ENCODE measurements at places on chromosomes 13 and 19. TPM values are rescaled to one million over a fixed set of nuclear protein-coding genes. Genes with fewer than 3 reads are reported as not detected.

The SPRED3 gene
- total RNA-seq = 5.5 TPM

The CDX2 gene
- total RNA-seq = 31.8 TPM

The LMTK3 gene
- total RNA-seq = 21.6 TPM

- peaks cover 12% of the 10 kb centered on the region for H3K27me3 ChIP-seq
- no peak overlapping the region for H3K4me3 ChIP-seq
- peaks cover 18% of the 10 kb centered on the region for H3K4me1 ChIP-seq
- H3K27ac ChIP-seq = no peak overlapping the region
- peaks cover 68% of the 10 kb centered on the region for H3K36me3 ChIP-seq
- DNase-seq = no peak
Measured at GRCh38 chr19:51901860-51902259, 3.0 kb downstream of the ZNF649 start.

DNA sequence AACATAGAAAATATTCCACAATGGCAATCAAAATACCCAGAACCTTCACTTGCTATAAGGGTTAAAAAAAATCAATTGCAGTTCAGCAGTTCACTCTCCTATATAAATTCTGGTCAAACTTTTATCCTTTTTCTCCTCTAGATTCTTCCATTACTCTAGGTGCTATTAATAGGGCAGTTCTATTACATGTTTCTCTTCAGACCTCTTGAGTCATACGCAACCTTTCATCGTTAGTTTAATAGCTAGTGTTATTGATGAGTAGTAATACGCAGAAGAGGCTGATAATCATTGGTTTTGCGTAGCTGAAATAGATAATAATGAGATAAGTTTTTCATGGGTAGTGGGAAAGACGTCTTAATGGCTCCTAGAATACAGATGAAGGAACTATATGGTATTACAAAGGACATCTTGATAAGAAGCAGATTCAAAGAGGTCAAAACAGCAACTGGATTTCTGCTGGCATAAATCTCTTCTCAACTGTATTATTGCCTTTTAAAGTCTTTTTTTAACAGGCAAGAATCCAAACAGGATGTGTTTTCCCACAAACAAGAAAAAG, 118.3 kb upstream of the STARD13 start:
- H3K4me1 ChIP-seq = peaks cover 10% of the 10 kb centered on the region
- H3K27ac ChIP-seq = no peak overlapping the region
- H3K36me3 ChIP-seq = no peaks in the 10 kb centered on the region
- no peak for DNase-seq

DNA sequence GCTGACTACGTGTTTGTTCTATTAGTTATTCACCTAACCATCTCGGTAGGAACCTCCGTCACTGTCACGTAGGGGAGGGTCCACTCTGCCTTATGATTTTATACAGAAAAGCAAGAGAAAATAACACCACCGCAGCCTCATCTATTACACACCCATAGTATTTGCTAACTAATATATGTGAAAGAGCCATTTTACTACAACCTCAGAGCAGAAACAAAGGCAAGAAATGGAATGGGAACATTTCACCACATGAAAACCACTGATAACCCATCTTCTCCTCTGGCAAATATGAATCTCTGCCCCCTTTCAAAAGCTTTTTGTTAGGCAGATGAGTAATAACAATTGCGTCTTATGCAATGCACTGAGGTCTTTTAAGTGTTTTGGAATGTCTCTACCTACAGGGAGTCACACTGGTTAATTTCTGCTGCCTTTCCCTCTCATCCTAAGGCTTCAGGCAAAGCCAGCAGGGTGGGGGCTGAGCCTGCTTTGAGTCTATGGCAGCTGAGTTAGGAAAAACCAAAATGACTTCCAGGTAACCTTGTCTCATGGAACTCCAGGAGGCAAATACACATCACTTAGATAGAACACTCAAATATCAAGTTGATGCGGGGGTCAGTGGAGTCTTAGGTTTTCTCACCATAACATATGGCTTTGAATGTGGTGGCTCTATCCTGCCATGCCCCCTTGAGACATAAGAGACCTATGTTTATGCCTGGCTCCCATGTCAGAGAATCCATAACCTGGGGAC, 15.0 kb downstream of the TSHZ3 start:
- peaks cover 53% of the 10 kb centered on the region for H3K27me3 ChIP-seq
- H3K4me1 ChIP-seq = peaks cover 69% of the 10 kb centered on the region
- H3K4me3 ChIP-seq = no peak overlapping the region
- H3K27ac ChIP-seq = no peak overlapping the region

DNA sequence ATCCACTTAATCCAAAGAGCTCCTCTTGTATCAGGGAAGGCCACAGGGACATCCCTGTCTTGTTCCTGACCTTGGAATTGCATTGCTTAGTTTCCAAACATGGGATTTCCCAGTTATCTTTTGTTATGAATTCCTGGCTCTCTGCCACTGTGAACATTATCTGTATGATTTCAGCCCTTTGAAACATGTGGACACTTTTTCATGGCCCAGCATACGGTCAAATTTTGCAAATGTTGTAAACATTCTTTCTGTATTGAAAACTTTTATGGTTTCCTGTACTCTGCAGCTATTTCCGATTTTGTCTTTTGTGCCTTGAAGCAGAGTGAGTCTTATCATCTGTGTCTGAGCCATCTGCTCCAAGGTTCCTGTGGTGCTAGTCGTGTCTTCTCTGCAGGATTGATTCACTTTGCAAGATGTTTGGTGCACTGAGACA, 4.5 kb upstream of the CFAP97D2 start:
- H3K27ac ChIP-seq = no peak overlapping the region
- H3K4me1 ChIP-seq = no peaks in the 10 kb centered on the region
- DNase-seq = no peak
- H3K36me3 ChIP-seq = no peaks in the 10 kb centered on the region
- no peak overlapping the region for H3K4me3 ChIP-seq

GRCh38 chr13:87999788-88000187, 328.6 kb downstream of the SLITRK5 start:
- H3K27ac ChIP-seq = no peak overlapping the region
- no peak for DNase-seq
- no peaks in the 10 kb centered on the region for H3K36me3 ChIP-seq
- H3K4me1 ChIP-seq = peaks cover 6% of the 10 kb centered on the region
- no peaks in the 10 kb centered on the region for H3K27me3 ChIP-seq

DNA sequence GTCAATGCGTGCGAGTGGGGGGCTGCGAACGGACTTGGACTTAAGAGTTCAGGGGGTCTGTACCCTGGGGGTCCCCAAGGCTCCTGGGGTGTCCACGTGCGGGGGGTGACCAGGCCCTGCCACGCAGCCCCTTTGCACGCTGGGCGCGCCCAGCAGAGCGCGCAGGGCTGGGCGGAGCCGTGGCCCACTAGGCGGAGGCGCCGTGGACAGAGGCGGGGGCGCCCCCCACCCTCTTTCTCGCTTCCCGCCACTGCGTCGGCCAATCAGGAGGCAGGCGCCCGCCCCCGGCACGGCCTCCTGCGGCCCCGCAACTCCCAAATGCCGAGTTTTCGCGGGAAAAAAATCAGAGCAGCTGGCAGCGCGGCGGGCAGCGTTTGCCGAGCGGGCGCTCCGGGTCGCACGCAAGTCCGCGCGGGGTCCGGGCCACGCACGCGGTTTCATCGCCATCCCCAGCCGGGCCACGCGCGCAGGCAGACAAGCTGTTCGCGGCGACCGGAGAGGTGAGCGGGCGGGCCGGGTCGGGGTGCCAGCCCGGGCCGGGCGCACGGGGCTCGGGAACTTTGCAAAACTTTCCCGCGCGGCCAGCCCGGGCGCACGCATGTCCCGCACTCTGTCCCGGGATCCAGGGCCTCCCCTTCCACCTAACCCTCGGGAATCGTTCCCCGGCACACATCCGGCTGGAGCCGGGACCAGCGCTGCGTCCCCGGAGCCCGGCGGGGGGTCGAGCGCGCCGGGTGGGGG, at the start of gene UHRF1:
Gene UHRF1, plus strand, starts transcription at position 346 of the 741 bp plus-strand sequence. CDS start 1,385 bp downstream, outside the sequence.
- H3K4me1 ChIP-seq = peaks cover 23% of the 10 kb centered on the region
- peaks cover 3% of the 10 kb centered on the region for H3K36me3 ChIP-seq
- H3K27ac ChIP-seq = peak within 1 kb of the TSS; percentile 56
- no peaks in the 10 kb centered on the region for H3K27me3 ChIP-seq
- no peak for DNase-seq
- H3K4me3 ChIP-seq = peak within 1 kb of the TSS; percentile 91

GRCh38 chr13:92259523-92259922, 861.1 kb downstream of the GPC5 start:
- no peak overlapping the region for H3K27ac ChIP-seq
- DNase-seq = no peak
- no peak overlapping the region for H3K4me3 ChIP-seq
- peaks cover 4% of the 10 kb centered on the region for H3K4me1 ChIP-seq
- no peaks in the 10 kb centered on the region for H3K36me3 ChIP-seq

Data from type B pancreatic cell (in vitro differentiated cells).